ENCODE measurements at places on chromosomes 7 and 10.

DNA sequence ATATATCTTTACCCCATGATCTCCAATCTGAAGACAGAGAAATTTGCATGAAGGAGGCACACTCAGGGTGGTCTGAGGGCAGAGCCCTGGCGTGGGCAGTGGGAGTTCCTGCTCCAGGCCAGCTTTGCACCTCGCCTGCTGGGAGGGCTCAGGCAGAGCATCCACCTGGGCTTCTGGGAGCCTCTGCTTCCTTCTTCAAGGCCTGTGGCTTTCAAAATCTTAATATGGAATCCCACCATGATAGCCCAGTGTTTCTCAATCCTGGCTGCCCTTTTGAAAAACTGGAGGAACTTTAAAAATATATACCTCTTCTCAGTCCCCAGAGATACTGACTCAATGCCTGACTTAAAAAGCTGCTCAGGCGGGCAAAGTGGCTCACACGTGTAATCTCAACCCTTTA lies 36.7 kb upstream of the PSAP start:
- DNase-seq: no peak

GRCh38 chr10:61973906-61974305 lies 72.4 kb downstream of the ARID5B start:
- DNase-seq: no peak

DNA sequence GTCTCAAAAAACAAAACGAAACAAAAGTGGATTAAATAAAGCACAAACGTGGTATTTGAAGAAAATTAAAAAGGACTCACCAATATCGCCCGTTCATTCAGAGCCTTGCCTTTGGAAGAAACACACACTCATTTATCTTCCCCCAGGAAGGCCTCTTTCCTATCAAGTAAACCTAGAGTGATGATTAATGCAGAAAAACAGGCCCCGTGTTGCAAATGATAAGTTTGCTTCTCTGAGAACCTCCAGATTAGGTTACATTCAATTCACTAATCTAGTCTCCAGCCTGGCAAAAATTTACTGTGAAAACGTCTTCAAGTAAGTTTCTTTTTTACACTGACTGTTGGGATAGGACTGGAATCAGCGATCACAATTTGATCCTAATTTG lies 78.0 kb upstream of the C1GALT1 start:
- DNase-seq: no peak

GRCh38 chr10:27695088-27695487 lies 50.5 kb downstream of the MKX start:
- no peak for DNase-seq

DNA sequence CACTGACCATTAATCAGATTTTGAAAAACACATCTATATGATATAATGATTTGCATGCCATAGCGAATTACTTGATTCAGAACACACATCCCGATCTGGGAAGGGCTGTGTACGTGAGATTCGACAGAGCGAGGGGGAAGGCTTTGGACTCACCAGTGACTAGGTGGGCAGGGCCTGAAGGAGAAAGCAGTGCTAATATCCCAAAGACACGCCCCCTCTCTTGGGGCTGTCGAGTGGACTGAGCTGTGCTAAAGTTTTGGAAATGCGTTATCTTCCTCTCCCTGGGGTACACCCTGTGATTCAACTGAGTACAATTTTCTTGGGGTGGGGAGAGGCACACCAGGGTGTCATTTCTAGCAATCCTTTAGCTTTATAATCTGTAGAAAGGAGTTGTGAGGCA lies 1.8 kb downstream of the LRRC17 start:
- DNase-seq: no peak

DNA sequence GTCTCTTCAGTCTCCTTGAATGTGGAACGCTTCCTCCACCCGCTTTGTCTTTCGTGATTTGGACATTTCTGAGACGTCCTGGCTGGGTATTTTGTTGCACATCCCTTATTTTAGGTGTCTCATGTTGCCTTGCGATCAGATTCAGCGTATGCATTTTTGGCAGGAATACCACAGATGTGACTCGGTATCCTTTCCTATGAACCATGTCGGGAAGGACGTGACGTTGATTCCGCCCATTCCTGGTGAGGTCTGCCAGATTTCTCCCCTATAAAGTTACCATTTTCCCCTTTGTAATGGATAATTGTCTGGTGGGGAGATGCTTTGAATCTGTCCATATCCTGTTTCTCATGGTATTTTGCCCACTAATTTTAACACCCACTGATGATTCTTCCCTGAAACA lies 49.6 kb downstream of the RBM17 start:
- DNase-seq: no peak

DNA sequence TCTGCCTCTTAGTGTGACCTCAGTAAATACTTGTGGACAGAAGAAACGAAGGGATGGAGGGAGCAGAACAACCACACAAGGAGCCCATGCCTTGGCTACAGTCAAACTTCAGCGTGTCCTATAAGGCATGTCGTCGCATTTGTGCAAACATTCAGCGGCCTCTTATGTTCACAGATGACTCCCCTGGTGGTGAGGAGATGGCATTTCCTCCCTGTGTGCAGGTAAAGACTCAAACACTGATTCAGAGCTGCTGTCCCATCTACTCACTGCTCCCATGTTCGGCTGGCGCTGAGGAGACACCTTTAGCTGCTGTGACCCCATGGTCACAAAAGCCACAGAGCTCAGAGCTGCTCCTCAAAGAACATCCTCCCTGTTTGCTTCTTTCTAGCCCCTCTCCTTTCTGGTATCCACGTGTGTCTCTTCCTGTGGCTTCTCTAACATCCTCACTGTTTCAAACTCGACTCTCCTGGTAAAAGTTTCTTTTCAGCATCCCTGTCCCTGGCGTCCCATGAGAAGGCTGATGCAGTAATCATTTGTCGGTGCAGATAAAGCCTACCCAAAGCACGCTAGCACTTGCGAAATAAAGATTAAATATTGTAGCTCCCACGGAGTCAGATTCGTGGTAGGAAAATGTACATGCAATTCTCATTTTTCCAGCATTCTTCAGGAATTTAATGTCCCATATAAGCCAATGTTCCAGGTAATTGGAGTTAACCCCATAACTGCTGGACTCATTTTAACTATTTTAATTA lies 124.9 kb upstream of the NEBL start:
- DNase-seq: no peak

DNA sequence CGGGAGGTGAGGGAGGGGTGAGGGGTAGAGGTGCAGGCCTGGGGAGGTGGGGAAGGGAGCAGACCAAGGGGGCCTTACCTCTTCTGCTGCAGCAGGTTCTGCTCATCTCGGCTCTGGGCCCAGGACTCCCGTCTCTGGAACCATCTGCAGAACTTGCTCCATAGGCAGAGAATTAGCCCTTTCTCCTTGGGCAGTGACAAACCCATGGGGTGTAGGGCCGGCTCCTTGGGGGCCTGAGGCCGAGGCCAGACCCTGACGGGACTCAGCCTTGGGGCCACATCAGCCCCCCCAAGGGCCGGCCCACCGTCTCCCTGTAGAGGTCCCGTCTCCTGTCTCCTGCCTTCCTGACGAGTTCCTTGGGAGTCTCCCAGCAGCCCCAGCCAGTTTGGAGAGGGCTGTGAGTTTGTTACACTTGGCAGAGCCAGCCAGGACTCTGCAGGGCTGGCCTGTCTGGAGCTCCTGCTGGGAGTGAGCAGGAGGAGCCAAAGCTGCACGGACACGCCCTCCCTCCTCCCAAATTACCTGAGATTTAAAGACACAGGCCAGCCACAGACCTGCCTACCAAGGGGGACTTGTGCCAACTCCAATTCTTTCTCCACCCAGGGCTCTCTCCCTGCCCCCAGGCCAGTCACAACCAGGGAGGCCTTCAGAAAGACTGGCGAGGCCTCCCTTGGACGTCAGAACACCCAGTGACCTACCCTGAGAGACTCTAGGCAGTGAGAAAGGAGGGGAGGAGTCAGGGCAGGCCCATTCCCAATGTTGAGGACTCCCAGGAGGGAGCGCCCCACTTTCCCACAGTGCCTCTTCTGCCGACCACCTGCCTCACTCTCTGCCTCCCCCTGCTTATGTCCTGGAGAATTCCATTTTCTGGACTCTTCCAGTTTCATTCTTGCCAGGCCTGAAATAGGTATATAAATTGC lies at the start of gene TRPV6:
TSS of gene TRPV6 (minus strand) at position 435 of the 920 bp plus-strand sequence.
- DNase-seq: no peak
